ENCODE measurements at places on chromosomes 5 and 9.

- no peak for DNase-seq
These were observed 208.0 kb downstream of the PARP8 start for GRCh38 chr5:50874306-50875001.

DNA sequence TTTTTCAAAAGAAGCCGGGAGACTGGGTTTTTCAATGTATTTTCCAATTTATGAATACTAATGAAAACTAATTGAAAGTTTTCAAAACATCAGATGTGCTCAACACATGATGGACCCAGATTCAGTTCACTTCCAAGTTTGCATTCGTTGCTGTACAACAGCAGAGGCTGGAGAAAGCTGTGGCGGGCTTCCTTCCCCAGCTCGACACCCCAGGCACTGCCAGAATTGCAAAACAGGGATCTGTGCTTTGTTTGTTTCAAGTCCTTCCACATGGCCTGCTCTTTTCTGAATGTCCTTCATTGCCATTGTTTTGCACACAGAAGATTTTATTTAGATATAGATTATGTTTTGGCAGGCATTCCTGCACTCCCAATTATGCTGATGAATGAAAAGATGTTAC is 30.3 kb upstream of the INSYN2B start:
- no peak for DNase-seq

GRCh38 chr5:112355058-112355685 is 63.9 kb downstream of the EPB41L4A start:
- no peak for DNase-seq

DNA sequence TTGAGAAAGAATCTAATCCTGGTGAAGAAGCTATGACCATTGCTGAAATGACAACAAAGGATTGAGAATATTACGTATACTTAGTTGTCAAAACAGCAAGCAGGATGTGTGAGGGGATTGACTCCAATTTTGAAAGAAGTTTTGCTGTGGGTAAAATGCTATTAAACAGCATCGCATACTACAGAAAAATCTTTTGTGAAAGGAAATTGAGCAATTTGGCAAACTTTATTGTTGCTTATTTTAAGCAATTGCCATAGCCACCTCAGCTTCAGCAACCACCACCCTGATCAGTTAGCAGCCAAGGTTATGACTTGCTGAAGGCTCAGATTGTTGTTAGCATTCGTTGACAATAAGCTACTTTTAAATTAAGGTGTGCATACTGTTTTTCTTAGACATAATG is 22.5 kb upstream of the ARL14EPL start:
- no peak for DNase-seq

DNA sequence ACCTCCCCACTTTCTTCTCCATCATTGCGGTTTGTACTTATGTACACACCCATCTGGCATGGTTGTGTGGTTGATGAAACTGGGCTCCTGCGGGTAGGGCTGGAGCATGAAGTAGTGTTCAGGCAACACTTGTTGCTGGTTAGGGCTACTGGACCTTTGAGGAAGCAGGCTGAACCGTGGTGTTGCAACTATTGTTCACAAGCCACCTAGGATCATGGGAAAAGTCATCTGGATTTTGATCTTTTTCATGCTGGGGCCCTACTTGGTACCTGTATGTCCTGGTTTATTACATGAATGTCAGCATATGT is 40.1 kb upstream of the TIFAB start:
- no peak for DNase-seq

GRCh38 chr5:151148583-151148982 is 9.0 kb downstream of the ANXA6 start:
- DNase-seq = no peak

- DNase-seq = no peak
These were observed 45.3 kb upstream of the PHYKPL start for GRCh38 chr5:178277866-178278265.

GRCh38 chr5:174423558-174423957 is 300.8 kb upstream of the MSX2 start:
- DNase-seq = no peak
